Activated naive CD8-positive, alpha-beta T cell treated with anti-CD3 and anti-CD28 coated beads, Interleukin-2, amount 10 ng/mL, durations not matched to agents 7 days and 5 days (primary cell): ENCODE measurements at places on chromosomes 1 and 21. TPM values are rescaled to one million over a fixed set of nuclear protein-coding genes. Genes with fewer than 3 reads are reported as not detected.

The RGS4 gene
- not detected for total RNA-seq

The RXRG gene
- total RNA-seq, result not detected

The CR1L gene
- 1.1 TPM for total RNA-seq

DNA sequence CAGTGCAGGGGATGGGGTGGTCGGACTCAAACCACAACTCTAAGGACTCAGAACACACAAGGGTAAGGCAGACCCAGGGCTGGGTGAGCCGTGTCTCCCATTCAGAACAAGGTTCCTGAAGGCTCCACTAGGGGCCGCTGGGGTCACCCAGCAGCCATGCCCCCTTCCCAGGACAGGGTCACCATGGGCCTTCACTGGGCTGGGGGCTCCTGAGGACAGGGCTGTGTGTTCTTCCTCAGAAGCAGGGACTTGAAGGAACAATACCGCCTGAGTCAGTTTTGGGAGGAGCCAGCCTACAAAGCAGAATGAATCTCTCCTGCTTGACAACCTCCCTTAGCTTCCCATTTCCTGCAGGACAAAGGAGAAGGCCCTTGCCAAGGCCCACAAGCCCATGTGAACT is 15.4 kb downstream of the RIMS3 start:
- DNase-seq, result no peak

- no peak for DNase-seq
Measured at GRCh38 chr21:42547001-42547905, 33.6 kb downstream of the SLC37A1 start.

DNA sequence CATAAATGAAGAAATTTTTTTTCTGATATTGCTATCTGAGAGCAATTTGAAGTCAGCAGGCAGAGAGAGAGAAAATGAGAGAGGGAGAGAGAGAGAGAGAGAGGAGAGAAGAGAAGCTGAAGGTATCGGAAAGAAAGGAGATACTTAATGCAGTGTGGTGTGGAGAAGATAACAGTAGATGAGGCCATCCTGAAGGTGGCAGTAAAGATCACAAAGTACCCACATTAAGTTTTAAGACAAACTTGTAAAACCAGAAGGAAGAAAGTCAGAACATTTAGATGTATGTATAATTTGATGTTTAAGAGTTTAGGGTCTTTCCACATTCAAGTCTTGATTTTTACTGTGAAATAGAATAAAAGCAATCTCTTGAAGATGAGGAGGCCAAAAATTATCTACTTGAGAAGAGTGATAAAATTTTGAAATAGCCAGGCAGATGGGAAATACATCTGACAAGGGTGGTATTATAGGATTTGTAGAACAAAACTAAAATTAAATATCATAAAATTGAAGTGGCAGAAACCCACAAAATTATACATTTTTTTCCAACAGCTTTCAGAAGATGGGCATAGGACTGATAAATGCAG is 1753.4 kb downstream of the MRPL39 start:
- DNase-seq, result no peak
